Calu3 (cell line): ENCODE measurements at places on chromosomes 12 and 14.
A peak's percentile ranks its signal among the peaks of the same experiment; 100 is the strongest.

DNA sequence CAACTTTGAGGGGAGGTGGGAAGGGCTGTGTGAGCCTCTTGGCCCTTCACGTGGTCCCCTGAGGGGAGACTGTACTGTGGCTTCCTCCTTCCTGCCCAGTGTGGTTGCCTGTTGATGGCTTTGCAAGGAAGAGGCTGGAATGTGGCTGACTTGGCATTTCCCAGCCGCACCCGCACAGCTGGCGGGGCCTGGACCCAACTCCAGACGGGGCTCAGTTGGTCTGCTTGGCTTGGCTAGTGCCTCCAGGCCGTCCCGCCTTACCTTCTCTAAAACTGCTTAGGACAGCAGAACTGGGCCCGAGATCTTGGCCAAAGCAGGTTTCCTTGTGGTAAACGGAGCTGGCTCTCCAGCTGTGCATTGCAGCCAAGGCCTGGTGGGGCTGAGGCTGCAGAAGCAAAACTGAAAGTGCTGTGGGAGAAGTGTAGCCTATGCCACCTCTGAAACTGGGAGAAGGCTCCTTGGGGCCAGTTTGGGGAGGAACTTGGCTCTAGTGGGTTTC lies 139.5 kb downstream of the SMOC1 start:
- DNase-seq = no peak

- no peak for DNase-seq
Measured at GRCh38 chr14:100071545-100071944, 6.3 kb downstream of the EVL start.

DNA sequence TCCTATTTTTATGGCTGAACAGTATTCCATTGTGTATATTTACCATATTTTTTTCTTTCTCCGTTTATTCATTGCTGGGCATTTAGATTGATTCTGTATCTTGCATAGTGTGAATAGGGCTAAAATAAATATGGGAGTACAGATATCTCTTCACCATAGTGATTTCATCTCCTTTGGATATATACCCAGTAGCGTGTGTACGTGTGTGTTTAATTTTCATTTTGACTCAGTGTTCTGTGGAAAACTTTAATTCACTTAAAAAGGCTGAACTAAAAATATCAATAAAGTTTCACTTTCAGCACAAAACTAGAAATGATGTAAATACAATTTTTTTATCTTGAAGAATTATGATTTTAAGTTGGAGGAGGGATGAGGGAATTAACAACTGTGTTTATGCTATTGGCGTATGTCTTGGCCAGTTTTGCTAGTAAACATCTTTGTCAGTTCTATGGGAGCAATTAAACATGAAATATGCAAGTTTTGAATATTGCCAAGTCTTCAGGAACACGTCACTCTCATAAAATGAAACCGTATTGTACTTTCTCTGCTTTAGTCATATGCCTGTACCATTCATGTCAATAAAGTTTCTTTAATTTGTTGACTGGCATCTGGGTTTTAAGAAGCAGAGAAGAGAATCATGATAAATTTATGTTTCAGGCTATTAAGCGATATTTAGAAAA lies 99.8 kb downstream of the PTGER2 start:
- DNase-seq = no peak

DNA sequence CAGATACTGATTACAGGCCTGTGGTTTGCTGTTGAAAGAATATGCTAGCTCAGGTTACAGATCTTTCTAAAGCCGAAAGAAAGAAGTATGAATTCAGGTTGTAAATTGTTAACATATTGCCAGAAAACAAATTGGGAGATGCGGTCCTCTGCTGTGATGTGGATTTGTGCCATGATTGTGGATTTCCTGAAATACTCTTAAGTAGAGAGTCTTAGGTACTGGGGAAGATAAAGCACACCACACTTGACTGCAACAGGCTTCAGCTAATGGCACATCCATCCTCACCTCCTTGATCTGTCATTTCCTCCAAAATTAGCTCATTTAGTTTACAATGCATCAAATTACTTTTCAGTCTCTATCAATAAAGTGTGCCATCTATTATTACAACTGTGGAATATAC lies 279.2 kb downstream of the SYT1 start:
- no peak for DNase-seq

GRCh38 chr12:92109613-92110012 lies 36.0 kb downstream of the BTG1 start:
- no peak for DNase-seq

DNA sequence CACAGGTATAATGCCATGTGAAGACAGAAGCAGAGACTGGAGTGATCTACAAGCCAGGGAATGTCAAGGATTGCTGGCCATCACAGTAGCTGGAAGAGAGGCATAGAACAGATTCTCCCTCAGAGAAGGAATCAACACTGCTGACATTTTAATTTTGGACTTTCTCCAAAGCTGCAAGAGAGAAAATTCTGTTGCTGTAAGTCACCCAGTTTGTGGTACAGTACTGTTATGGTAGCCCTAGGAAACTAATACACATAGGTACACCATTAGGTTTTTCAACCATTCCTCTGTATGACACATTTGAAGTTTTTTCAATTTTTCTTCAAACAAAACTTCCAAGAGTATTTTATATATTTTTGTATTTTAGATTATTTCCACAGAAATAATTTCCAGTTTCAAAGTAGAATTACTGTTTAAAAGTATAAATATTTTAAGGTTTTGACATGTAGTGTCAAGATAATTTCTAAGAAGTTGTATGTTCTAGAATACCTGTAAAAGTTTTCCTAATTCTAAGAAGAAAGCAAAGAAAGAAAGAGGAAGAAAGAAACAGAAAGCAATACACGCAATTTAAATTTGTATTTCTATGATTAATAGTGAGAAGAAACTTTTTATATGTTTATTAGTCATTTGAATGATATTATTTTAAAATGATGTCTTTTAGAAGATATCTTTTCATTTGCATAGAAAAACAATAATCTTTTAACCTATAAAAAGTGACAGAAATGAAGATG lies 64.9 kb upstream of the CATSPERB start:
- DNase-seq = no peak

DNA sequence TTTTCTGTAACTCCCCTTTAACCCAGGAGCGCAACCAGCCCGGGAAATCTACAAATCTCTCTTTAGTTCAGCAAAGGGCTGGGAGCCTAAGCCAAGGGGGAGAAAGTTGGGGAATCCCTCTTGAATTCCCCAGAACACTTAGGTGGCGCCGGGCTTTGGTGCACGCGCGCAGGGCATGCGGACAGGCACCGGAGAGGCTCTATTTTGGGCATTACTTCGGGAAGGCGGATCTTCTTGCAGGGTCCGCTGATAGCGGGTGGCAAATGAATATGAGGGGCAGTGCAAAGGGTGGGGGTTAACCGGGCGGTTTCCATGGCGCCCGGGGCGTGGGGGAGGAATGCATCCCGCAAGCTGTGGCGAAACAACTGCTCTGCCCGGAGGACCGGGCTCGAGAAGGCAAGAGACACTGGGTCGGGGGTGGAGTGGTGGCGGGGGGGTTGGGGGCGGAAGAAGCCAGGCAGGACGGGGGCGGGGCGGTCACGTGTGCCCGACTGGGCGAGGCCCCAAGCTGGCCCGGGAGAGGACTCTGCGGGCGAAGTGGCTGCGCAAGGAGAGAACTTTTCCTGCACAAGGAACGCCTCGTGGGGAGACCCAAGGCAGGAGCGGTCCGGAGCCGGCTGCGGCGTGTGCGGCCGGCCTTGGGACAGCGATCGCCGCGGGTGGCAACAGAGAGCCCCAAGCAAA lies at the start of gene FLVCR2:
FLVCR2 (plus strand) TSS at position 519 of the 684 bp plus-strand sequence. CDS start 353 bp downstream, outside the sequence.
- peak; percentile 72 for DNase-seq

- no peak for DNase-seq
Measured at GRCh38 chr12:19885093-19885812, 446.0 kb downstream of the AEBP2 start.
